Urinary bladder (tissue), 4 donors: ENCODE measurements at places on chromosomes 1 and 21.

GRCh38 chr21:15224346-15225086, 159.7 kb upstream of the NRIP1 start:
- DNase-seq = no peak

- no peak for DNase-seq
Measured at GRCh38 chr1:5390504-5390903, 601.7 kb downstream of the NPHP4 start.

DNA sequence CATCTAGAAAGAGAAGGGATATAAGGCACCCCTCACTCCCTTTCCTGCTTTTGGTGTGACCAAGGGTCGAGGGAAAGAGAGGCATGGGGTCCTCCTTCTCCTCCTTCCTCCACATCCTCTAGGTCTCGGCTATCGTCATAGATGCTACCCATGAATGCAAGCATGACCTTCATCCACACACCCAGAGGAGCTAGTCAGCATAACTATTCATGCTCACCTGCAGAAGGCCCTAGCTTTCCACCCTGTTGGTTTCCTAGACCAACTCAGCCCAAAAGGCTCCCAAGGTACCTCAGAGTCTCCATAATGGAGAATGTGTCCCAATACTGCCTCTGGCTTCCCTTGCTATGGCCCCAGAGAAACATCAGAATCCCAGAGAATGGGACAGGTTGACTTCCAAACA, 33.2 kb downstream of the MSTO1 start:
- no peak for DNase-seq

GRCh38 chr1:178055779-178056471, 38.0 kb upstream of the RASAL2 start:
- no peak for DNase-seq

- no peak for DNase-seq
Measured at GRCh38 chr1:20921285-20921684, 134.2 kb upstream of the HP1BP3 start.

DNA sequence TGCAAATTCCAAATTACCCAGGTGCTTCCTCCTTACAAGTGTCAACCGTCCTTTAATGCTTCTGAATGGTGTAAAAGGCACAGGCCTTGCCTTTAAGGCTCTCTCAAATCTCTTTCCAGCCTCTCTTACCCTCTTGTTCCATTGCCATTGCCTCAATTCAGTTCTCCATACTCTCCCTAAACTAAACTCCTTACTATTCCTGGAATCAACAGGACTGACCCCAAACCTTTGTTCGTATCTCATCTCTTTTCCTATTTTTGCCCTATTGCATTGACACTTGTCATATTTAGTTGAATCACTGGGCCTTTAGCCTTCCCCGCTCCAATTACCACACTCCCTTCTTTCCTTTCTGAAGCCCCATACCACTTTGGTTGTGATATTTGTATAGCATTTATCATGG, 3.9 kb upstream of the CD55 start:
- no peak for DNase-seq

DNA sequence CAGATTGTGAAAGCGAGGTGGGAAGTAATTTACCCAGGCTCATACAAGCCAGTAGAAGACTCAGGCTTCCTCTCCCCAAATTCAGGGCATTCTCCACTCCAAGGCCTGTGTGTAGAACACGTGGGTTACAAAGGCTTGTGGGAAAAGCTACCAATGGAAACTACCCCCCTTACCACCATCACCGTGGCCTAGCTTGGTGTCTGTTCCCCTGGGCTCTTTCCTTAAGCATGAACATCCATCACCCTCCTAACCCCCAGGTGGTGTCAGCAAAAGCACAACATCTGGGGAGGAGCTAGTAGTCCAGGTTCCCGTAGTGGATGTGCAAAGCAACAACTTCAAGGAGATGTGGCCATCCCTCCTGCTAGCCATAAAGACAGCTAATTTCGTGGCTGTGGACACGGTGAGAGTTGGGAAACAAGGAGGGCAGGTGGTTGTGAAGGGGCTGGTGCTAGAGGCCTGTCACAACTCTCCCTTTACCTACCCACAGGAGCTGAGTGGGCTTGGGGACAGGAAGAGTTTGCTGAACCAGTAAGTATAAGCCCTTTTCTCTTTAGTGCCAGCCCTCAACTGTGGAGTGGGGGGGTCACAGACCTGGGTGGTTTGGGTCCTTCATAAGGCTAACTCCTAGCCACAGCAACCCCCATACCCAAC, 701 bp upstream of the MUTYH start:
- no peak for DNase-seq

- no peak for DNase-seq
Measured at GRCh38 chr1:147804942-147805723, 44.7 kb upstream of the GJA5 start.

DNA sequence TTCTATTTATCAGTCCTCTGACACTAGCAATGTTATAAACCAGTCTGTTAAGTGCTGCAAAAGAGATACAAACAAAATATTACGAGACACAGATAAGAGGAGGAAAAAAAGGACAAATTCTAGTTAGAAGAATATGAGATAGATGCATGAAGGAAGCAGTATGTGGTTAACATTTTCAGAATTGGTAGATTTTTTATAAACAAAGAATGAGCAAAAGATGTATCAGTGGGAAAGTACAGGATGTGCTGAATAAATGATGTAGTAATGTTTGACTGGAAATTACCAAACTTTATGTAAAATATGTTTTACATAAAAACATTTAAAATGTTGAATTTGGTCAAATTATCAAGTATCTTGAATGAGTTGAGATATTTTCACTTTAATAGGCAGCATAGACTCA, 574.2 kb downstream of the NUF2 start:
- DNase-seq = no peak

DNA sequence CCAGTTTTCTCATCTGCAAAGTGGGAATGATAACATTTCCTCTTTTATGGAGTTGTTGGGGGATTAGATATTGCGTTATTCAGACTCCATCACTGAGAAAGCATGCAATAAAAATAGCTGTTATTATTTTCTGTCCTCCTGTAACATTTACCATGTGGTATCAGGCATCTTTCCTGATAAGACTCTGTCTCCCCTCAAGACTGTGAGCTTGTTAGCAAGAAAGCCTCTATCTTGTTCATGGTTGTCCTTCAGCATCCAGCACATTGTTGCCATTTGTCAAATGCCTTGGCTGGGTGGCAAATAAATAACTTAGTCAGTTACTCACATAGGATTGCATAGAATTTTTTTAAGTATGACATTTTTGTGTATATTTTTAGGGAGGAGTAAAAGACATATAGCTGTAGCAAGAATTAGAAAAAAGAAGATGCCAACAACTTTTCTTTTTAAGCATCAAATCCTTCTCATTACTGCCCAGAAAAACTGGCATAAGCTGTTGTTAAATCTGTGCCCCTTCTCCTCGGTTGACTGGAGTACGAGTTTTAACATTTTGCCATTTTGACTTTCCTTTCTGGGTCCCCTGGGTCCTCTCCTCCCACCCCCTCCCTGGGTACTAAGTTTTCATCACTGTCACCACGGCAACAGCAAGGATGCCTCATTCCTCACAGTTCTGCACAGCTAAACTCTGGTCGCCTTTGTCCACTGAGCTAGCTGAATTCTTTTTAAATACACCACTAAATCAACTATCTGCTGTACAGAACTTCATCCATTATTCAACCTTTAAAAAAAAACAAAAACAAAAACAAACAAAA, 1.0 kb upstream of the JAM2 start:
- DNase-seq = no peak

DNA sequence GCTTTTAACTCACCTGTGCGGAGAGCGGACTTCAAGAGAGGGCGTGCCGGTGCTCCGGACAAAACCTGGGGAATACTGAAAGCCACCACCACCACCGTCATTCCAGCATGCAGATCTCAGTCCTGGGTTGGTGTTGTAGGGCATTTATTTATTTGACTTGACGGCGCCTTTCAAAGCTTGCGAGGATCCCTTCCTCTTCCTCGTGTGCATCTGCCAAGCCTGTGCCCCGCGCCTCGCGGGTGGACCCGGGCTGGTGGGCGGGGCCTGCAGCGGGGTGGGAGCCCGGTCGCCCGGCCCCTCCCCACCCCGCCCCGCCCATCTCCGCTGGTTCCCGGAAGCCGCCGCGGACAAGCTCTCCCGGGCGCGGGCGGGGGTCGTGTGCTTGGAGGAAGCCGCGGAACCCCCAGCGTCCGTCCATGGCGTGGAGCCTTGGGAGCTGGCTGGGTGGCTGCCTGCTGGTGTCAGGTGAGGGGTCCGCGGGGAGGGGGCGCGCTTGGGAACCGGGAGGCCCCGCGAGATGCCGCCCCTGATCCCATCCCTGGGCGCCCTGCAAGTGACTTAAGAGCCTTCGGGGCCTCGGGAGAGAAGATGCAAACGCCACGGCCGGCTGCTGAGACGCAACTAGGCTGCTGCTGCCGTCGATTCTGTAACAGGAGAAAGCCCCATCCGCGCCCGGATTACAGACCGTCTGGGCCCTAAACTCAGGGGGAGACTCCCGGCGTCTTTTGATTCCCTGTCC, at the start of gene IL10RB:
Gene IL10RB (plus strand): TSS at position 318 of the 739 bp plus-strand sequence. CDS start 99 bp downstream, at position 417.
- DNase-seq = peak; percentile 29

GRCh38 chr1:36717431-36717830, 234.7 kb upstream of the CSF3R start:
- no peak for DNase-seq

DNA sequence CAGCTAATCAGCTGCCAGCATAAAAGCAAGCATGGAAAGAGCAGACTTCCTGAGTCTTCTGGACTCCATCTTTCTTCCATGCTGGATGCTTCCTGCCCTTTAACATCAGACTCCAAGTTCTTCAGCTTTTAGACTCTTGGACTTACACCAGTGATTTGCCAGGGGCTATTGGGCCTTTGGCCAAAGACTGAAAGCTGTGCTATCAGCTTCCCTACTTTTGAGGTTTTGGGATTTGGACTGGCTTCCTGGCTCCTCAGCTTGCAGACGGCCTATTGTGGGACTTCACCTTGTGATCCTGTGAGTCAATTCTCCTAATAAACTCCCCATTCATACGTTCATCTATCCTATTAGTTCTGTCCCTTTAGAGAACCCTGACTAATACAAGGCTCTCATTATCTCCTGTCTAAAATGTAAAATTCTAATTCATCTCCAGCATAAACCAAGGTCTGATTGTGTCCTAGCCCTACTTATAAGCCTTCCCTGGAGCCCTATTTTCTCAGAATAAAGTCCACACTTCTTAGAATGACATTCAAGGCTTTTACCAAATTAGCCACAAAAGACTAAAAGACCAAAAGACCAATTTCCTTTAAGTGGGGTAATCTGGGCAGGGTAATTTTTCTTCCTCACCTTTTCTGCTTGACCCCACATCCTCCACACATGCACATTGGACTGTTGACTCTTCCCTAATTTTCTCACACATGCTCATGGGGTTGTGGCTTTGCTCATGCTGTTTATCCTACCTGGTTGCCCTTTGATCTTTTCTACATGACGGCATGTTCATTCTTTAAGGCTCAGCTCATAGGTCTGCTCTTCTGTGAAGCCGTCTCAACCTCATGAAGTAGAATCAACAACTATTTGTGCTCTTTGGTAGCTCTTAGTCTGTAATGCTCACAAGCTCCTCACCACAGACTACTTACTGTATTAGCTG, 18.1 kb upstream of the ENAH start:
- no peak for DNase-seq

DNA sequence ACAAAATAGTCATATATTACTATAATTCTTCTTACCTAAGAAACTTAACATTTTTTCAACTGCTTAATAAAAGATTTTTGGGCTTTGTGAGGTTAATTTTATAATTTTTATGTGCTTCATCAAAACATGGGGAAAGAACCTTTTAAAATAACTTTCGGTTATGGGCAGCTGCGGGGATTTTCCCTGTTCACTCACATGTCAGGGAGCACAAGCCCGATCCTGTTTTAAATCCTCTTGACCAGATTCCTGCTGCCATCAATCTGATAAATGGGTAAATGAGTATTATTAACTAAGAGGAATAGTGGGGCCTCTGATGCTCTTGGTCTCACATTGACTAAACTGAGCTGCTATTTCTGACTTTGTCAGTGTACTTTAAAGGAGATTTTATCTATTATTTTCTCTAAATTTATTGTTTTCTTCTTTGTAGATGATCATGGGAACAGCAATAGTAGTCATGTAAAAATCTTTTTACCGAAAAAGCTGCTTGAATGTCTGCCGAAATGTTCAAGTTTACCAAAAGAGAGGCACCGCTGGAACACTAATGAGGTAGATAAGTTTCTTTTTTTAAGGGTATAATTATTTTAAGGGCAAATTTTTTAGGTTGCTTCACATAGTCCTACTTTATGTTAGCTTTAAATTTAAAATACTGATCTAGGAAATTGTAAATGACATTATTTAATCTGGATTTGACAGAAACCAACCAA, 39.6 kb downstream of the CAMTA1 start:
- no peak for DNase-seq

GRCh38 chr1:245707941-245708340, 553.2 kb downstream of the KIF26B start:
- no peak for DNase-seq

- no peak for DNase-seq
Measured at GRCh38 chr1:85553416-85554335, 26.9 kb upstream of the CCN1 start.

DNA sequence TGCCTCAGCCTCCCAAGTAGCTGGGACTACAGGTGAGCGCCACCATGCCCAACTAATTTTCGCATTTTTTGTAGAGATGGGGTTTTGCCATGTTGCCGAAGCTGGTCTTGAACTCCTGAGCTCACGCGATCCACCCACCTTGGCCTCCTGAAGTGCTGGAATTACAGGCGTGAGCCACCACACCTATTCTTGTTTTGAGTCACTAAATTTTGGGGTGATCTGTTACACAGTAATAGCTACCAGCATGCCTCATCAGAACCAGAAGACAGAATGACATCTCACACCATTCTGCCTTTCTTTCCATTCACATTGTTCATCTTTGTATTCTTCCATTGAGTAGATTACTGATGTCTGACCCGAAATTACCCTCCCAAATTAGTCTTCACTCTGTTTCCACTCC, 9.1 kb downstream of the RHBDL2 start:
- DNase-seq = no peak
